ENCODE measurements at places on chromosomes 7 and 10. TPM values are rescaled to one million over a fixed set of nuclear protein-coding genes. Genes with fewer than 3 reads are reported as not detected.

DNA sequence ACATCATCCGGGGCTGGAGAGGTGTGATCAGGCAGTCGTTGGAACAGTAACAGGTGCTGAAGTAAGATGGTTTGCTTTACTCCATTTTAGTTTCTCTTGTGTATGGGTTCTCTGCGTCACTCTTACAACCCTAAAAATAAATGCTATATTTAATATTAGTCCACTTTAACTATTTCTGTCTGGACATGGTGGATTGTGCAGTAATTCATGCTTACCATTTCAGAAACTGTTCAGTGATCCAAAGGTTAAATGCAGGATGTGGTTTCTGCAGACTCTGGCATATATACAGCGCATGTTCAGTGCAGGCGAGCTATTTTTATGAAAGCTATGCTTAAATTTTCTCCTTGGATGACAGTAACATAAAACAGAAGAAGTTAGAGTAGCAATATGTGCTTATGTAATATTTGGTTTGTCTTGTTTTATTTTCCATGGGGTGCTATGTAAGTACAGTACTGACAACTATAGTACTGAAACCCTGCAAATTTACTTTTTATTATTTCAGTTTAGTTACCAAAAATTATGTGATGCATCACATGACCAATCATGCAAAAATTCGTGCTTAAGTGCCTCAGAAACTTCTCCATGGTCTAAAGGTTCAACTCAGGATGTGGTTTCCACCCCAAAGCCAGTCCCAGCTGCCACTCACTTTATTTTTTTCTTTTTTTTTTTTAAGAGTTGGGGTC, 46.6 kb upstream of the GRID1 start:
- DNase-seq: no peak

GRCh38 chr10:126904818-126905701, at the start of gene DOCK1:
TSS of gene DOCK1 (plus strand) at chr10:126905428. CDS start at chr10:126905518, 90 bp downstream.
- DNase-seq: peak; percentile 80

- no peak for DNase-seq
These were observed 169.9 kb upstream of the POT1 start for GRCh38 chr7:125099519-125099918.

DNA sequence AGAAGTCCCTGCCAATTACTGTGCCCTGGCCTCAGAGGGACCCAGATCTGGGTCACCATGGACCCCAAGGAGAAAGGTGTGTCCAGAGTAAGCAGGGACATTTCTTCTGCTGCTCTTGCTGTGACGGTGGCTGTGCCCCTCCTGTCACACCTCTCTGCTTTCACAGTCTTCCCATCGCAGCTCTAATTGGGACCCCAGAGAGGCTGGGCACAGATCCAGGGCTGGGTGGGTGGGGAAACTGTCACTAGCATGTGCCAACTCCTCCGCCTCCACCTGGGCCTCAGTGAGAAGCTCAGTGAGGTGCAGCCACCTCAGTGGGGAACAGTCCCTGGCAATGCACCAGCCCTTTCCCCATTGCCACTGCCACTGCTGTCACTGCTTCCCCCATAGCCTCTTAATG, 37.3 kb upstream of the ADCYAP1R1 start:
- no peak for DNase-seq

DNA sequence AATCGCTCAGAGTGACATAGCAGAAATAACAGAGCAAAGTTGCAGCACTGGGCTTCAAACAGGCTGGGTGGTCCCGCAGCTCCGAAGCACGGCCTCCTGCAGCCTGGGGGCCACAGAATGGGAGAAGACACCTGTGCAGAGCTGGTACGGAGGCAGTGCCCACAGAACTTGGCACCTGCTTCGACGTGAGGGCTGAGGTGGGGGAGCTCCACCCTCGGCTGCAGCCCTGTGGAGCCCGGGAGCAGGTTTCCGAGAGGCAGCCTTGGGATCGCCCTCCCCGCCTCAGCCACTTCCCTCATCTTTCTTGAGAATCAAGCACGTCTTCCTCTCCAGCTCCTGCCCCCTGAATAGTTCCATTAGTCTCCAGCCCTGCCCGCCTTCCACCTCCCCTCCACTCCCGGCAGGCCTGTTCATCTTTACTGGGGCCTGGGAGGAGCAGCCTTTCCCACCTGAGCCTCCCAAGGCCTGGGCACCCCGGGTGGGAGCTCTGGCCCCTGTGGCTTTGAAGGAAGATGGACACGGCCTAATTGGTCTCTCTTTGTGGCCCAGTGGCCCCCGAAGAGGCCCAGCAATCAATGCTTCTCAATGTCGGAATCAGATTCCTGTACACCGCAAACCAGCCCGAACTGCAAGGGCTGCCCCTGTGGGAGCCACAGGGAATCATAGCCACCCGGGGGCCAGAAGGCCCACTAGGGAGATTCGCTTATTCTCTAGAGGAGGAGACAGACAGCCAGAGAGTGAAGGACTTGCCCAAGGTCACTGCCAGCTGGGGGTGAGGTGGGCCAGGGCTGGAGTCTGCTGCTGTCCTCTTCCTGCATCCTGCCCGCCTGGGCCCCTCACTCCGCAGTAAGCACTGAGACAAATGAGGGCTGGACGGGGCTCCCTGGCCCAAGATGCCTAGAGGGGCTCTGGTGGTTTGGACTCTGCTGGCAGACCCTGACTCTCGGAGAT, 17.0 kb upstream of the PCBD1 start:
- no peak for DNase-seq

DNA sequence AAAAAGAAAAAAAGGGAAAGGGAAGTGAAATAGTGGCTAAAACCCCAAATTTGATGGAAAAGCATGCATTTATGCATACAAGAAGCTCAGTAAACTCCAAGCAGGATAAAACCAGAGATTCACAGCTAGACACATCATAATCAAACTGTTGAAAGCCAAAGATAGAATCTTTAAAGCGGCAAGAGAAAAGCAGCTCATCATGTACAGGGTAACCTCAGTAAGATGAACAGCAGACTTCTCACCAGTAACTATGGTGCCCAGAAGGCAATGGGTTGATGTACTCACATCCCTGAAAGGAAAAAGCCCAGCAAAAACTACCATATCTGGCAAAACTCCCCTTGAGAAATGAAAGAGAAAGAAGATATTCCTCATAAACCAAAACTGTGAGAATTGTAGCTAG, 60.4 kb downstream of the TPST1 start:
- DNase-seq: no peak

- DNase-seq: peak; percentile 60
These were observed at the start of gene VSTM4 for GRCh38 chr10:49115015-49115795. TSS of gene VSTM4 (minus strand) at chr10:49115522. CDS start at chr10:49115485, 37 bp downstream.

DNA sequence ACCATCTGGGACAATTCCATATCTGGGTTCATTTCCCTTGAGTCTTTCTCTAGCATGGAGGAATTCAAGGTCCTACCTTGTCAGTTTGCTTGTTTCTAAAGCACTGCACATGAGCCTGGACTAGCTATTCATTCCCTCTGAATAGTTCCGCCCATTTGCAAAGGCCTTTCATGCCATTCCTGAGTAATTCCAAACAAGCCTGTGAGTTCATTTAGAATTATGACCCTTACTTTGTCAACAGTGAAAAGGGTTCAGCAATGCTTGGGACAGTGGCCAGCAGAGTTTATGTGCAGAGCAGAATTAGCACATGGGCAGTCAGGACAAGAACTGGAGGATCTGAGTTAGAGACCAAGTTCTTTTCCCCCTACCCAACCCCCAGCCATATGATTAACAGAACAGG, 27.9 kb upstream of the CRTAC1 start:
- DNase-seq: no peak

GRCh38 chr10:84783386-84783785, 455.0 kb downstream of the CCSER2 start:
- no peak for DNase-seq

DNA sequence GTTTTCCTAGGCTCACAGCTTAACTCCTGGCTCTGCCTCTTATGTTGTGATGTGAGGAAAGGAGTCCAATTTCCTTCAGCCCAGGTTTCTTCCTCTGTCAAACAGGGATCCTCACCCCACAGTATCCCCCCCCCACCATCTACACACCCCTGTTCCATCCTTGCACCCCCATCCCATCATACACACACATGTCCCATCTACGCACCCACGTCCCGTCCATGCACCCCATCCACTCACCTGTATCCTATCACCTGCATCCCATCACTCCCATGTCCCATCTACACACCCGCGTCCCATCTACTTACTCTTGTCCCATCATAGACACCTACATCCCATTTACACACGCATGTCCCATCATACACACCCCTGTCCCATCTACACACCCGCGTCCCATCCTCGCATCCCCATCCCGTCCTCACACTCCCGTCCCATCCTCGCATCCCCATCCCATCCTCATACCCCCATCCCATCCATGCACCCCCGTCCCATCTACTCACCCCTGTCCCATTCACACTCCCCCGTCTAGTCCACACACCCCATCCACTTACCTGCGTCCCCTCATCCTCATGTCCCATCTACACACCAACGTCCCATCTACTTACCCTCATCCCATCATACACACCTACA, 117.3 kb downstream of the TRRAP start:
- no peak for DNase-seq

- no peak for DNase-seq
These were observed 24.4 kb upstream of the FIGNL1 start for GRCh38 chr7:50474382-50475160.

- no peak for DNase-seq
These were observed 6.1 kb downstream of the ZNF277 start for GRCh38 chr7:112212571-112212970.

GRCh38 chr7:68038621-68039314, 1042.1 kb downstream of the TYW1 start:
- no peak for DNase-seq

The AGMO gene
- total RNA-seq: not detected

The CRCP gene
- 31.5 TPM for total RNA-seq

The CALML3 gene
- total RNA-seq: not detected

The CNPY1 gene
- total RNA-seq: not detected

The SLC18A2 gene
- 0.40 TPM for total RNA-seq

The SFRP4 gene
- total RNA-seq: 2.2 TPM

The HYAL4 gene
- 0.41 TPM for total RNA-seq

The ACADSB gene
- total RNA-seq: 59.4 TPM

The C10orf62 gene
- 0.76 TPM for total RNA-seq

The PANK1 gene
- total RNA-seq: 14.0 TPM

The PSAP gene
- 1,678 TPM for total RNA-seq

The TECPR1 gene
- total RNA-seq: 20.9 TPM

The ELFN1 gene
- total RNA-seq: 11.8 TPM

All from right cardiac atrium (tissue), 5 donors.